ENCODE measurements at places on chromosomes 2 and 18.

- DNase-seq: no peak
Observed at GRCh38 chr2:174158003-174158402, 90.3 kb downstream of the OLA1 start.

DNA sequence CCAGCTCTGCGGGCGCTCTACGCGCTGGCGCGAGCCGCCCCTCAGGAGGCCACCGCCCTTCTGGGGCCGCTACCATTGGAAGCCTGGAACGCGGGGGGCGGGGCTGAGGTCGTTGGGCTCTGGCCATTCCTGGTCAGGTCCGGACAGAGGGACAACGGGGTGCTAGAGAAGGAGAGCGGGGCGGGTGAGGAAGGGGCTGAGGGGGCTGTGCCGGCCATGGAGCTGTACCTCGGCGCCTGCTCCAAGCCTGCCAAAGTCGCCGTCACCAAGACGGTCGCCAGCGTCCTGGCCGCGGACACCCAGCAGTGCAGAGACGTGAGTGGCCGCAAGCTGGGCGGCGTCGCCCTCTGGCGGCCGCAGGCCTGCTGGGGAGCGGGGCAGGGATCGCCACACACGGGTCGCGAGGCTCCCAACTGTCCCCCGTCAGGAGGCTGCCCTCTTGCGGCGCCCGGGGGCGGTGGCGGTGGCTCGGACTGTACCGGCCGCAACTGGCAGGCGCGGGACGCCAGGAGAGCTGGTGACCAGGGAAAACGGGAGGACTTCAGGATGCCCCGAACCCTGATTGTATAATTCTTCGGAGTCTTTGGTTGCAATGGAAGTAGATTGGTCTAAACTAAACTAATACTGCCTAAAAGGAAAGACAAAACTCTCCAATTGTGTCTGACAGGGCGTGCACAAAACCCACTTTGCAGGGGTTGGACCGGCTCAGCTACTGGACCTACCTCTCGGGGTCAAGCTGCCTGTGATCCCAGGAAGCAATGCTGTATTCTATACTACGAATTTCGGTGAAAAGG, at the start of gene FSIP2:
FSIP2 (plus strand) TSS at position 126 of the 794 bp plus-strand sequence; CDS start at position 217, 91 bp downstream.
- no peak for DNase-seq

DNA sequence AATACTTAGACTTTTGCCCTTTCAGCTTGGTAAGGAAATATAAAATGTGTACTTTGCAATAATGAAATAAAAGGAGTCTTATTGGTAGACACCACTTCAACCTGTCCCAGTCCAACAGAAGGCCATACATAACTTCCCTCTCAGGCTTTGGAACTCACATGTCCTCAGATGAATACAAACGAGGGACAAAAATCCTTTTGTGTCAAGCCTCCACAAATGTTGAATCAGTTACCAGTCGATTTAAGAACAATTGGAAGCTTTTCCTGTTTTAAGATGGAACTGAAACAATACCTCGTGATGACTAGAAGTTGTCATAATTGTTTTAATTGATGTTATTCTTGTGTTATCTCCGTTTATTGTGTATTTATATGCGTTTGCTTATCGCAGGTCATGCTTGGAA, 385.1 kb upstream of the POU3F3 start:
- no peak for DNase-seq

DNA sequence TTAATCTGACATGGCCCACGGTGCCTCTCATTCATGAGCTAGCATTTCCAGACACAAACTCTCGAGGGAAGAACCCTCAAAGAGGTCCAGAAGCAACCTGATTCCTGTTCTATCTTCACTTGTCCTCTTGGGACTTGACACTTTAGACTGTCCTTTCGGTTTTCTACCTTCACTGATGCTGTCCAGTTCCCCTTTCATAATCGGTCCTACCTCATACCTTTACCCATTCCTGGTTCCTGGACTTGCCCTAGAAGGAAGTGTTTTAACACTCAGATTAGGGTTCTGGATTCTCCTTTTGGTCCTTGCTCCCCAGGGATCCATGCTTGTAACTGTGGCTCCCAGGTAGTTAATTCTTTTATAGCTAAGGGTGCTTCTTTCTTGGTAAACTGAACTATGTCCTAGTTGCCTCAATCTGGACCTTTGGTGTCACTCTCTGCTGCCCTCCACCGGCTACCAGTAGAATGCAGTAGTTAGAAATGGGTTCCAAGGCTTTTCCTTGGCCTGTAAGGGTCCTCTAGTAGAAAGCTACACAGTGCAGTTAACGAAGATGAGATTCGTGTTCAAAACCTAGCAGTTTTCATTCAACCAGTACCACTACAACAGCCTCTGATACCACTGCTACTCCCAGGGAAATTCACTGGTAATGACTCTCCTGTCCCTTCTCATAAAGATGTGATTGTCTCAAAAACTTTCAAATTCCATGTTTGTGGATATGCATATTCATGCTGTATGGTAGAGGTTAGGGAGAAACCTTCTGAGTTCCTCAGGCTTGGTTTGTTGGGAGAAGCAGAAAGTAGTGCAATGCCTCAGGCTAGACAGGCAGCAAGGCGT, 178.1 kb upstream of the CYP26B1 start:
- no peak for DNase-seq

GRCh38 chr2:214436470-214436869, 25.6 kb downstream of the VWC2L start:
- DNase-seq: no peak

- no peak for DNase-seq
Observed at GRCh38 chr2:233358335-233358734, 4.0 kb downstream of the DGKD start.

- DNase-seq: no peak
Observed at GRCh38 chr2:181264441-181264840, 192.7 kb upstream of the ITGA4 start.

- DNase-seq: no peak
Observed at GRCh38 chr2:229118927-229119326, 152.2 kb downstream of the PID1 start.

DNA sequence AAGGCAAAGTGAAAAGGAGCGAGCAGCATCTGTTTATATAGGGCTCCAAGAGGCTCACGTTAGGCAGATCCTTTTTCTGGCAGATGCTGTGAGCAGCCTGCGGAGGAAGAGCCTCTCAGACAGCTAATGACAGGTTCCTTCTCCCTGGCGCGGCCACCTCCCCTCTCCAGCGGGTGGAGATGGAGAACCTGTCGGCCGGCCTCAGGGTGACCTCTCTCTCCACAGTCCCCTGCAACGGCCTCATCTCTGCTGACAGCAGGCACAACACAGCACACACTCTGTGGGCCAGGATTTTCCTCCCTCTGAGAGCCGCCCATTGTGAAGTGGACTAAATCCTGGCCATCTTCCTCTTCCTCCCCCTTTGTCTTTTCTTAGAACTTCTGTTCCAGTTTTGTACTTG, 119.8 kb downstream of the PRKCE start:
- no peak for DNase-seq

- no peak for DNase-seq
Observed at GRCh38 chr2:208135794-208136715, 6.4 kb upstream of the CRYGC start.

- no peak for DNase-seq
Observed at GRCh38 chr2:220151341-220151740, 523.9 kb downstream of the SLC4A3 start.

DNA sequence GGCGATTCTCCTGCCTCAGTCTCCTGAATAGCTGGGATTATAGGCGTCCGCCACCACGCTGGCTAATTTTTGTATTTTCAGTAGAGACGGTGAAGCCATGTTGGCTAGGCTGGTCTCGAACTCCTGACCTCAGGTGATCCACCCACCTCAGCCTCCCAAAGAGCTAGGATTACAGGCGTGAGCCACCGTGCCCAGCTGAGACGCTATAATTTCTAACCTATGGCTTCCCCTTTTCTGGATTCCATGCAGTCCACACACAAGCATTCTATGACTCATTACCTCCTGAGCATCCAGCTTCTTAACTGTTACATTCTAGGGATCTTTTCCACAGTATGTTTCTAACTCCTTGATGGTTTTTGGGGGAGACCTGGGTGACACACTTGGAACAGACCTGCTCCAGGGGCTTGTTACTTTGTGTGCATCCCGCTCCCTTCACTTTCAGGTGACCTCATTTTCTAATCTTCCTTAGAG, 11.8 kb upstream of the KCMF1 start:
- DNase-seq: no peak

- no peak for DNase-seq
Observed at GRCh38 chr2:115757286-115757685, 1314.8 kb downstream of the DPP10 start.

GRCh38 chr18:42706029-42706608, 409.4 kb downstream of the RIT2 start:
- no peak for DNase-seq

DNA sequence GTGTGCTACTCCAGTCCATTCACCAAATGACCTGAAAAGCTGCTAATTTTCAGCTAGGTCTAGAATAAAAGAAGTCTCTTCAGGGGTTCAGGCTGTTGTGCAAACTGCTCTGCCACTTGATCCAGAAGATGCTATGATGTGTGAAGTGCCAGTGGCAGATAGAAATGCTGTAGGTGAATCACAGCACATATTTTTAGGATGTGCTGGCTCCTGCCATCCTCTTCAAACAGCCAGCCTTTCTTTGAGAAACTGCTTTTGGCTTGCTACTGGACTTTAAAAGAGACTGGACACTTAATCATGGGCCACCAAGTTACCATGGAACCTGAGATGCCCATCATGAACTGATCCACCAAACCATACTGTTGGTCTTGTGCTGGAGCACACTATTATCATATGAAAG, 322.1 kb downstream of the EN1 start:
- no peak for DNase-seq

GRCh38 chr2:196187898-196188458, 16.6 kb upstream of the STK17B start:
- no peak for DNase-seq

- no peak for DNase-seq
Observed at GRCh38 chr18:58476516-58477256, 152.2 kb downstream of the ALPK2 start.

GRCh38 chr2:225488743-225489142, 89.2 kb downstream of the NYAP2 start:
- no peak for DNase-seq

DNA sequence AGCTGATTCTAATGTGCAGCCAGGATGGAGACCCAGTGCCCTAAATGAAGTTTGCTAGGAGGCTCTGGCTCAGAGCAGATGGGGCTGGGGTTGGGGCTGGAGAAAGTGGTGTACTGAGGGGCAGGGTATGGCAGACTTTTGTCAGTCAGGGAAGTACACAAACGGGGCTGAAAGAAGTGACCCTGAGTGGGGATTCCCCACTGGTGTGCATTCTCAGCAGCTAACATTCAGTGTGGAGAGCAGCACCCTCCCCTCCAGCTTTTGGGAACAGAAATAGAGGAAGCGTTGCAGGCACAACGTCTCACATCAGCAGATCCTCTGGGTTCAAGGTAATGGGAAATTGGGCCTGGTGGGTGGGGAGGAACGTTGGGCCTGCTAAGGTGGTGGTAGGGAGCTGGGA, 89.1 kb upstream of the GCFC2 start:
- no peak for DNase-seq

GRCh38 chr2:149082735-149083134, 44.2 kb downstream of the LYPD6B start:
- no peak for DNase-seq

- no peak for DNase-seq
Observed at GRCh38 chr18:64589000-64589399, 440.1 kb upstream of the LINC00305 start.

DNA sequence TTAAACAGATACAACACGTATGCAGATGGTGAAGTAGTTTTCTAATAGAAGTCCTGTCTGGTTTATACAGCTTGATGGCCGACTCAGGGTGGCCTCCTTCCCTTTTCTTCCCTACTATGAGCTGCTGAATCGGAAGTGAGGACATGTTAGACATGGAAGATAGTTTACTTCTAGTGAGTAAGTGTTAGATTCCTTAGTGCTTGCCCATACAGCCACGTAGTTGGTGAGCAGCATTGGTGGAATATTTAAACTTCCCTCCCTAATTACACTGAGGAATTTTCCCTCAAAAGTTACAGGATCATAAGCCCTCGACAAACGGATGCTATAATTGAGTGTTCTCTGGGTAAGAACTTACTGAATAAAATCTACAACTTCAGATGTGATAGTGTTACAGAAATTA, 52.1 kb downstream of the RHBDD1 start:
- no peak for DNase-seq

- no peak for DNase-seq
Observed at GRCh38 chr2:7711167-7711566, 794.0 kb downstream of the RNF144A start.

DNA sequence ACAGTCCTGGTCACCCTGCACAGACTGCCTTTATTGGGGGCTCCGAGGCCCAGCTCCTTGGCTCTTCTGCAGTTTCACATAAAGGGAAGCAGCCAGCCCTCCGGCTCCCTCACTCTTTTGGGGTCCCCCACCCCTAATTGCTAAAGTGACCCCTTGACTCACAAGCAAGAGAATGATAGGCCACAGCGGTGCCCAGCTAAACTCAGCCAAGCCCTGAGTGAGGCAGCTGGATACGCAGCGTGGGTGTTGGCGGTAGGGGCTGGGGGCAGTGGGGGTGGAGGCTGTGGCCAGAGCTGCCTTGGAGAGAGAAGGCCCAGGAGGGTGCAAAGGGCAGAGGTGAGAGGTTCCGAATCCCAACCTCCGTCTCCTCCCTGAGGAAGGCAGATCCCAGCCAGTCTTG, 25.5 kb upstream of the ALPP start:
- DNase-seq: no peak

GRCh38 chr2:31433541-31433940, 19.0 kb upstream of the XDH start:
- no peak for DNase-seq

GRCh38 chr2:215371915-215372897, 60.3 kb downstream of the ATIC start:
- no peak for DNase-seq

GRCh38 chr2:20541651-20542050, 94.8 kb downstream of the RHOB start:
- DNase-seq: no peak

GRCh38 chr2:76867854-76868253, 654.3 kb downstream of the LRRTM4 start:
- DNase-seq: no peak

- DNase-seq: no peak
Observed at GRCh38 chr18:23114171-23114881, 21.0 kb upstream of the CABLES1 start.

GRCh38 chr2:172251231-172251630, 148.5 kb upstream of the DLX2 start:
- DNase-seq: no peak

GRCh38 chr2:117785740-117786139, 28.8 kb upstream of the DDX18 start:
- DNase-seq: peak; percentile 2

- no peak for DNase-seq
Observed at GRCh38 chr2:228541789-228542188, 360.3 kb upstream of the SPHKAP start.

- DNase-seq: no peak
Observed at GRCh38 chr2:28904802-28905457, 10.5 kb downstream of the WDR43 start.

- no peak for DNase-seq
Observed at GRCh38 chr18:25167612-25168410, 184.2 kb downstream of the ZNF521 start.
